T-helper 9 cell (primary cell): ENCODE measurements at places on chromosomes 2 and 18.

DNA sequence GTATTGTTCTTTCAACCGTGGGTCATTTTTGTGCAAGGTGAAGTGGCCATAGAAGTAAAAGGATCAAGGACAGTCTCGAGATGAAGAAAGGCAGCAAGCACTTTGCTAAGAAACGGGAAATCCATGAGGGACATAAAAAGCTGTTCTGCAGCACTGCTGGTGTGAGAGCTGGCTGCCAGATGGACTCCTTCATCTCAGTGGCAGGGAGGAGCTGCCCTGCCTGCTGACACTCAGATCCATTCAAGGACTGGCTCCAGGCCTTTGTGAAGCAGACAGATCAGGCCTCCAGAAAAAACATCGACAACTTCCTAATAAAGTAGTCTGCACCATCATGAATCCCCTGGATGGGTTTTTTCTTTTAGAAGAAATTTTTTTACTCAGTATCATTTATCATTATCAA is 29.5 kb downstream of the RMC1 start:
- DNase-seq: no peak

DNA sequence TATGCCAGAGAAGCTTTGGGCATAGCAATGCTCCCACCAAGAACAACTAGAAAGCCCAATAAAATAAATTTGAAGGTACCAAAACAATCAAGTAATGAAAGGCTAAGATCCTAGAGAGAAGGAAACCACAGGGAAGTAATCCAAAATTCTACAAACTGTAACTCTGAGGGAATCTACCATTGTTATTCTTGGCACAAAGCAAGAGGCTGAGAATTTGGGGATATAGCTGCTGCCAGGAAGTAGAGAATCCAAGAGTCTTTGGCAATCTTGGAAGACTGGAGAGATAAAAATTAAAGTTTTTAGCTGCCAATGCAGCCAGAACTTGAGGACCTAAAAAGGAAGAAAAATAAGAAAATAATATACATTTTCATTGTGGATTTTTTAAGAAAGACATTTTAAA is 68.5 kb downstream of the PIGN start:
- DNase-seq: no peak

GRCh38 chr2:182048621-182049020 is 63.0 kb downstream of the PPP1R1C start:
- no peak for DNase-seq

DNA sequence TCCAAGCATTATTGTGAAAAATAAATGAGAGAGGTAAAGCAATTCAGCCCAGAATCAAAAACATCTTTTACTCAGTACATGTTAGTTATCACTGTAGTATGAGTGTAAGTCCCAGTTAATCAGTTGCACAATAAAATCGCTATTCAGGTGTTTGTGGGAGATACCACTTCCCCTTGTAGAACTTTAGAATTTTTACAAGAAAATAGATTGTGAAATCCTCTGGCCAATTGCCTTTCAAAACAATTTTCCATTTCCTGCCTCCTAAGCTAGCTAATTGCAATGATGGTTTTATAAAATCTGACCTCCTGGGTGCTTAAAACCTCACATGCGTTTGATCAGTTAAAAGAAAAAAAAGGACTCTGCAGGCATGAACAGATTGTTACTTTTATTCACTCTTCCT is 332.5 kb downstream of the PID1 start:
- DNase-seq: no peak

DNA sequence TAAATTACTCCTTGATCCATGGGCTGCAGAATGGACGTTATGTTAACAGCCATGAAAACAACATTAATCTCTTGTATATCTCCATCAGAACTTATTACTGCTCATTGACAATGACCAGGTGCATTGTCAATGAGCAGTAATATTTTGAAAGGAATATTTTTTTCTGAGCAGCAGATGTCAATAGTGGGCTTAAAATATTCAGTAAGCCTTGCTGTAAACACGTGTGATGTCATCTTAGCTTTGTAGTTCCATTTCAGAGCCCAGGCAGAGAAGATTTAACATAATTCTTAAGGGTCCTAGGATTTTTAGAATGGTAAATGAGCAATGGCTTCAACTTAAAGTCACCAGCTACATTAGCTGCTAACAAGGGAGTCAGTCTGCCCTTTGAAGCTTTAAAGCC is 26.6 kb downstream of the CFAP210 start:
- no peak for DNase-seq

DNA sequence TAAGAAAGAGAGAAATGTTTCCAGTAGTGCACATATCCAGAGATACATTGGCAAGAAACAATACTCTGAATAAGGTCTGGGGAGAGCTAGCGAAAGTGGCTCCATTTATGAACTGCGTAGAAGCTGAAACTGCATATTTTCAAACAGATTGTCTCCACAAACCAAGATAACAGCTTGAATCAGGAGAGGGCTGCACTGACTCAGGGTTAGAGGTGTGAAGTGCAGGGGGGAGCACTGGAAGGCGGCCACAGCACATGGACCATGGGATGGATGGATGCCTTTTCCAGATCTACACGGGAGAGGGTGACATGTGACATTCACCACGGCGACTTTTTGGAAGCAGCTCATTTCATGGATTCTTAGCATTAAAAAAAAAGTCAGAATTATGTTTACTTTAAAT is 729.4 kb downstream of the RNF144A start:
- no peak for DNase-seq

DNA sequence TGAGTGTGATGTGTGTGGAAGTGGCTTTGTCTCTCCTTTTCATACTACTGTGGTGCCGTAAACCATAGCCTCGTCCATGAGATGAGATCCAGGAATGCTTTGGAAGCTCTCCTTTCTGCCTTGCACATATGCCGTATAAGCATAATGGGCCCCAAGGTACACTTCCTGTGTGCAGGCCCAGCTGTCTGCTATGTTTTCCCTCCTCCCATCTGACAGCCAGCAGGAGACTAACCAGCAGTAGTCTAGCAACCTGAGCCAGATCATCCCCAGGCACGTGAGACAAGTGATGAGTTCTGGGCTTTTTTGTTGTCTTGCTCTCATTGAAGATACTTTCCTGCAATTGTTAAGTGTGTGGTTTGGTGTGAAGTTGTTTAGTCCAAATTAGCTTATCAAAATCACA is 555.5 kb upstream of the LRRTM4 start:
- DNase-seq: no peak

DNA sequence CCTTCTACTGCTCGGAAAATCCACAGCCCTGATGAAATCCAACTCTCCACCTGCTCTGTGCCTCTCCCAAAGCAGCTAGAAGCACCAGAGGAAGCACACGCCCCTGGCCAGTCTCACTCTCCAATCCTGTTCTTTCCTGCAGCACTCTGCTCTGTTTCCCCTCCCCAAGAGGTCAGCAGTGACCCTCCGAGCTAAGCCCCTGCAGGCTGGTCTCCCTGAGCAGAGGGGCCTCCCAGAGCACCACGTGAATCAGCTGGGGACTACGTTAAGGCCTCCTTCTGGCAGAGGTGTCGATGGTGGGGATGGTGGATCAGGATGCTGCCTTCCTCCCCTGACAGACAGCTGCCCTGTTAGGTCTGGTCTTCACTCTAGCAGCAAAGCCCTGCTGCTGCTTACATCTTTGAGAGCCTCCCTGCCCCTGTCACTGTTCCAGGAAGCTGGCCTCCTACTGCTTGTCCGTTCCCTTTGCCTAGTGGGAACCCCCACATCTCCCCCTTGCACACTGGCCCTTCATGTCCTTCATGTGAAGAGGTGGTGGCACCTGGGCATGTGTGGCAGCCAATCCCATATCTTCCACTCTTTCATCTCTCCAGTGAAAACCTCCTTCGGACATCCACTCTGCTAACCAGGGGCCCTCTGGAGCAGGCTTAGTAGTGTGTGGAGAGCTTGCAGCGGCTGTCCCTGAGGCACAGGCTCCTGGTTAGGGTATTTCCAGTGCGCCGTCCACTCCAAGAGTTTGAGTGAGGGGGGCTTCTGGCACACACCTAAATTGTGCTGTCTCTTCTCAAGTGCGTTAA is 307.5 kb upstream of the HS6ST1 start:
- DNase-seq: no peak

- no peak for DNase-seq
Measured at GRCh38 chr2:104286841-104287240, 567.1 kb upstream of the POU3F3 start.

DNA sequence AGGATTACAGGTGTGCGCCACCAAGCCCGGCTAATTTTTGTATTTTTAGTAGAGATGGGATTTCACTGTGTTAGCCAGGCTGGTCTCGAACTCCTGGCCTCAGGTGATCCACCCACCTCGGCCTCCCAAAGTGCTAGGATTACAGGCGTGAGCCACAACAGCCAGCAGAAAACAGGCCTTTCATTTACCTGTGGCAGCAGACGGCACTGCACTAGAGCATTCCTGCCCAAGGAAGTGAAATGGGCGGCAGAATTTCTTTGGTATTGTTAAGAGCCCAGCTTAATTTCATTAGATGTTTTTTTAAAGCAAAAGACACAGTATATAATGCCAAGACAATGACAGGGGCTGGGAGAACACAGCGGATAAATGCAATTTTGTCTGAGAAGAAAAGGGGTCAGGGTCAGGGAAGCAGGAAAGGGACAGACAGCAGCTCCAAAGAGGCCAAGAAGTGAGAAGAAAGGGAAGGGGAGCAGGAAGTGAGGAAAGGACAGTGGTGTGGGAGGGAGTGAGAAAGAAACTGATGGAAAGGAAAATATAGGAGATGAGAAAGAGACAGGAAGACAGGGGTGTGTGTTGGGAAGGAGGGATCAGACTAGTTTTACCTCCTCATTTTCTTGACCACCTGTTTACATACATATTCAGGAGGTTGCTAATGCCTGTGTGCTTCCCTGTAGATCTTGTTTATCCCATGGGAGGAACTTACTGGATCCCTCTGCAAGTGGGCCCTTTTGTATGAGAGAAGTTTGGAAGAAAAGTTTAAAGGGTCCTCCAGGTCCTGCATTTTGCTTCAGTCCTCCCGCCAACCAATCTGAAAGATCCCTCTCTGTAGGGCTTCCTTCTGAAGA is 32.5 kb downstream of the KCTD1 start:
- DNase-seq: no peak

GRCh38 chr2:25879133-25879730 is 945 bp upstream of the ASXL2 start:
- no peak for DNase-seq

DNA sequence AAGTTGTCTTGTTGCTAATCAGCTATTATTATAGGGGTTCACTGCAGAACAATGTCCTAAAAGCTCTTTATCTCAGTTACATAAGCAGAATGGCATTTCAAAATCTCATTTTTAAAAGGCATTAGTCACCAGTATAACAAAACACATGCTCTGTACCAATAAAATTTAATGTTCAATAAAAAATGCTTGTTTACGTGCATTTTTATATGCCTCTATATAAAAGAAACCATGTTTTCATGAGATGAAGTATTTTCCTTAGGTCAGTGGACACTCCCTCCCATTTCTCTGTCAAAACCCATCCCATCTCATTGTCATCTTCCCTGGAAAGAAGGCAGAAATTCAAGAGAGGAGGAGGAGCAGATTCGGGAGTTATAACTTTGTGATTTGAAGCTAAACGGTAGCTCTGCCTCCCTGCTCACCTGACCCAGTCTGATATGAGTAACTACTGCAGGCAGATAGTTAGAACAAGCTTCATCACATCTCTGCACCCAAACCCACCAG is 231.9 kb upstream of the SIX2 start:
- no peak for DNase-seq

DNA sequence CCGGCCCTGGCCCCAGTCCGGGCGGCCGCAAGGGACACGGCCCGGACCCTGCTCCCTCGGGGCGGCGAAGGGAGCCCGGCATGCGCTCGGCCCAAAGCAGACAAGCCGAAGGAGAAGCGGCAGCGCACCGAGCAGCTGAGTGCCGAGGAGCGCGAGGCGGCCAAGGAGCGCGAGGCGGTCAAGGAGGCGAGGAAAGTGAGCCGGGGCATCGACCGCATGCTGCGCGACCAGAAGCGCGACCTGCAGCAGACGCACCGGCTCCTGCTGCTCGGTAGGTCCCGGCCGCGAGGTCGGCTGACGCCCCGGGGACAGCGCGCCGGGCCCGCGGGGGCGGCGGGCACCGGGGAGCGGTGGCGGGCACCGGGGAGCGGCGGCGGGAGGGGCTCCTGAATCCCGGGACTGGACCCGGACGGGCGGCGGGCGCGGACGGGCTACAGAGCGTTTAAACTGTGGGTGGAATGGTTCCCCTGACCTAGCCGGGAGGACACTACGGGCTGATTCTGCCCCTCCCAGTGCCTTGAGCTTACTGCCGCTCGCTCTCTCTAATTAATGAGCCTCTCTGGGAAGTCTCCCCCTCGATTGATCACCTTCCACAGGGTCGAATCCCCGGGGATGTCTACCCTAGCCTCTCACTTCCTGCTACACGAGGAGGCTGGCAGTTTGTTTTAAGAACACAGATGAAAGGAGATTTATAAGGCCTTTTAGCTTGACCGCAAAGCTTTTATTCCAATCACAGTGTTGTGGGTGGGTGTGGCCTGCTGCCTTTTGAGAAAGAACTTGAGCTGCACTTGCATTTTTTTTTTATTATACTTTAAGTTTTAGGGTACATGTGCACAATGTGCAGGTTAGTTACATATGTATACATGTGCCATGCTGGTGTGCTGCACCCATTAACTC is 853 bp downstream of the GNAL start:
- no peak for DNase-seq
